ENCODE measurements at places on chromosomes 2 and 18.

GRCh38 chr2:113672326-113672932 lies 45.4 kb downstream of the RABL2A start:
- DNase-seq, result no peak

- no peak for DNase-seq
Observed at GRCh38 chr2:138274421-138275291, 226.9 kb upstream of the SPOPL start.

DNA sequence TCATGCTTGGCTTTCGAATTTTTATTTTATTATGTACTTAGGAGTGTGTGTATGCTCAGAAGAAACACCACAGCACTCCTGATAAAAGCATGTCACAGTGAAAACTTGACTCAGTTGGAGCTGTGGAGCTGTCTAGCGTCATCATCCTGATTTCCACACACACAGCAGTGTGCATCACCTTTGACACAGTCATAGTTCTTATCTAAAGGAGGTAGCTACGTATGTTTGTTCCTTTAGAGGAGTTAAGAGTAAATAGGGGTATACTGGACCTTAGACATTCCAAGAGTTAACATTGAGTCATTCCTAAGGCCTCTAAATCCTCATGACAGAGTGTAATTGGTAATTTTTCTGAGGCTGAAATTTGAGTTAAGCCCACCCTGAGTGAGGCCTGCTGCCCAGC lies 96.9 kb downstream of the PHLPP1 start:
- DNase-seq, result no peak

DNA sequence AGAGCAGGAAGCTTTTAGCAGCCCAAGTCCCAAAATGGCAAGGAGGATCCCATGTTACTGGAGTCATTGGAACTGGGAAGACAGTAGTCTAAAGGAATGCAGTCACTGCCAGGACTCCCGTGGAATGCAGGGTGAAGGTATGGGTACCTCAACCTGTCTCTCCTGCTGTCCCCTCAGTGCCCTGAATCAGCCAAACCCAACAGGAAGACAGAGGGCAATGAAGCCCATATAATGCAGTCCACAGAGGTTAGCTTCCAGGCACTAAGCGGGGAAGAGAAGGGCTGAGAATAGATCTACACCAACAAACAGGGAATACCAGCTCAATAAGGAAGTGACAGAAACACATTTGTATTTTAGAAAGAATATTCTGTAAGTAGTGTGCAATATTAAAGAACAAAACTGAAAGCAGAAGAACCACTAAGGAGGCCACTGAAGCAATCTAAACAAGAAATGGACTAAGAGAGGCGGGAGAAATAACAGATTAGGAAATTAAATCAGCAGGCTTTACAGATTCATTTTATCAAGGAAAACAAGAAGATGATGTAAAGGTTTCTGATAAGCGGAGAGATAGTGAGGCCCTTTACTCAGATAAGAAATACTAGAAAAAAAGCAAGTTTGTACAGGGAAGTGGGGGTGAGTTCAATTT lies 8.3 kb downstream of the NEMP2 start:
- DNase-seq, result no peak

DNA sequence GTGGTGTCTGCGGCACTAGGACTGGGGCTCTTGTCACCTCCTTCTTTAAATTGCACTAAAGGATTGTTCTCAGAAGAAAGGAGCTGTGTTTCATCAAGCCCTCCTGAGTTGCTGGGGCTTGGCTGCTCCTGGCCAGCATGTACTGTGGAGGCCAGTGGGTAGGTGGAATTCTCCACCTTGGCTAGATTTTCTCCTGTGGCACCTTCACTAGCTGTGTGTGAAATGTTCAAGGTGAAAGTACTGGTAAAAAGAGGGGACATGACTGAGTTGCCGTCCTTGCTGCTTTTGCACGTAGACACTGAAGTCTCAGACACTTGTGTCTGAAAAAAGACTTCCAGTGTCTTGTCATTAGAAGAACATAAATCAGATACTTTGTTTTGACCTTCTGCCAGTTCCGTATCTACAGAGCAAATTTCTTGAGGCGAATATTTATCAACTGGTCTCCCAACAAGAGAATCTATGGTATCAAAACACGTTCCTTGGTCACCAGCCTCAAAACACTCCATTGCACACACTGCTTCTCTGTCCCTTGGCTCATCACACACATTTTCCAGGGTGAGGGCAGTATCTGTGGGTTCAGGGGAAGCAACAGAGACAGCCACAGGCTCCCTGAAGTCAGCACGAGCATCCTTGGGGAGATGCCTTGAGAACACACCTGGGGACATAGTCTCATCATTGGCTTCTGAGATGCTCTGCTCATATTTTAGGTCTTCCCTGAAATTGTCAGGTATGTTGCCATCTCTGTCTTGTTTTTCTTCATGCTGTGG lies 91.4 kb downstream of the ALPK2 start:
- DNase-seq, result no peak

- no peak for DNase-seq
Observed at GRCh38 chr2:218720048-218721041, 9.7 kb downstream of the TTLL4 start.

GRCh38 chr2:98140210-98140609 lies 53.2 kb downstream of the VWA3B start:
- no peak for DNase-seq

DNA sequence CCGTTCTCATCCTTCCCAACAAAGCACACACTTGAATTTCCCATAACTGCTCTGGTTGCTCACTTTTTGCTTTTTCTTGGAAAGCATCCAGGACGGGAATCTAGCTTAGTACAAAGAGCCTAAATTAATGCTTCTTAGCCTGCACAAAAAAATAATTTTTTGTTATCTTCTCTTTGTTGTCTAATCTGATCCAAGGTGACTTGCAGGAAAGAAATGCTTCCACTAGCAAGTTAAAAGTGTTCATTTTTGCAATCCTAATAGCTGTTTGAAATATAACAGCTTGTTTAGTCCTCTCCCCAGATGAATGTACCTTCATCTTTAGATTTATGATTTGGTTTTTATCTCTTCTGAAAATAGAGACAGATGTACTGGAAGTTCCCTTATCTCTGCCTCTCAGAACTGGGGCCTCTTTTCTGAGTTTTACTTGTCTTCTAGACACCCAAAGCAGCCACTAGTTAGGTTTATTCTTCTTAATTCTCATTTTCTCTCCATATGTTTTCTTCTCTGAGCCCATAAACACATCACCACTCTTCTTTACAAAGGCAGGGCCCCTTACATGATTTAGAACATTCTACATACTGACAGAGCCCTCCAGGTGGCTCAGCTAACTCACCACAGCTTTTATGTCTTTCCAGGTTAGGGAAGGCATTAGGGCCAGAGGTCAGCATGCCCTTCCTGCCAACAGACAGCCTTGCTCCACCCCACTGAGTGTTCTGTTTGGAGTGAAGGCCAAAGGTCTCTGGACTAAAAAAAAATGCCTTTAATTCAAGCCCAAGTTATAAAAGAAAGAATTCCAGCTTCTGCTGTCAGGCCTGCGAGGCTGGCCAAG lies 74.7 kb upstream of the MAP4K3 start:
- DNase-seq, result no peak

DNA sequence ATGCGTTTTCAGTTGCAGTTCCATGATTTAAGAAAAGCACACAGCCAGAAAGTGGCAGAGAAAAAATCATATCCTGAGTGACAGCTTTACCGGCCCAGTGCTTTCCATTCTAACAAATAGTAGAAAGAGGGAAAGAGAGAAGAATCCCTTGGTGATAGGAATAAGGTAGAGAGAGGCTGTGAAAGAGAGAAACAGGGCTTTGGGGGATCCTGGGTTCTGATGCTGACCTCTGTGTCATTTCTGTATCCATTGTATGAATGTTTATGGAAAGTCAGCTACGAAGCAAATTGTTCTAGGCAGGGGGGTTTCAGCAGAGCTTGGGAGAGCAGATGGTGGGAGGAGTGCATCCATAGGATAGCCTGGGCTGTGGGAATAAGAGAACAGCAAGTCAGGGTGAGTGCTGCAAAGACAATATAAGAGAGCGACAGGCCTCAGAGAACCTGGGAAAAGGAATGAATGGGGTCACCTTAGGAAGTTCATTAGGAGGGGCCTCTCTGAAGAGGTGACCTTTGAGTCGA lies 203.4 kb upstream of the TNP1 start:
- no peak for DNase-seq

- no peak for DNase-seq
Observed at GRCh38 chr18:27130065-27130630, 55.0 kb downstream of the CHST9 start.

DNA sequence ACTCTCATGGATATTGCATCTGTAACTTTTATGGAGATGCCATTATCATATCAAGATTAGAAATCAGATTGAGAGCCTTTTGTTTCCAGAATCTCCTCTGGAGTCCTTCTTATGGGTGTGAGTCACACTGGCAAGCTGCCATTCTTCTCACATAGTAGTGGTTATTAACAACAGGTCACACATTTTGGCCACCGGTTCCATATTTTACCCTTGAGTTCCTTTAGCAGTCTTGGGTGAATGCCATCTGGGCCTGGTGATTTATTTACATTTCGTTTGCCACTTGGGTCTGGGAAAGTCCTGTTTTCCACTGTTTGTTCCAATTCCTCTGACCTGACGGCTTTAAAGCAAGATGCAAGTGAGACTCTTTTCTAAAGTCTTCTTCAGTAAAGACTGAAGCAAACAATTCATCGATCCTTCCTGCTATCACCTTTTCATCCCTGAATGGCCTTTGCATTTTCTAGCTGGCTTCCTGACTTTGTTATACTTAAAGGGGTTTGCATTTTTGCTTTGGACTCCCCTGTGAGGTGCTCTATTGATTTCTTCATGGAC lies 80.5 kb upstream of the CAVIN2 start:
- no peak for DNase-seq

- no peak for DNase-seq
Observed at GRCh38 chr18:76844742-76845477, 22.6 kb downstream of the ZNF236 start.

- DNase-seq, result no peak
Observed at GRCh38 chr2:27227501-27227900, 10.3 kb downstream of the CAD start.

DNA sequence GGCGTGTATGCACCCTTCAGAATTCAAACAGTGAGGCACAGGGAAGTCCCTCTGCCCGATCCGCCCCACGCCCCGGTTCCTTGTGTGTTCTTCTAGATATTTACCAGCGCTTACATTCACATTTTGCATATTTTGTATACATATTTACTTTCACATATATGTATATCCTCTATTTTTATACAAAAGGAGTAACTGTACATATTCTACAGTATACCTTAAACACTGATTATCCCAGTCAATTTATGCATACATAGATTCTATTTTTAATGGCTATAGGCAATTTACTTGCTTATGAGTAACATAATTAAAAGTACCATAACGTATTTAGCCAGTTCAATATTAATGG lies 307 bp upstream of the DUSP11 start:
- DNase-seq, result no peak

DNA sequence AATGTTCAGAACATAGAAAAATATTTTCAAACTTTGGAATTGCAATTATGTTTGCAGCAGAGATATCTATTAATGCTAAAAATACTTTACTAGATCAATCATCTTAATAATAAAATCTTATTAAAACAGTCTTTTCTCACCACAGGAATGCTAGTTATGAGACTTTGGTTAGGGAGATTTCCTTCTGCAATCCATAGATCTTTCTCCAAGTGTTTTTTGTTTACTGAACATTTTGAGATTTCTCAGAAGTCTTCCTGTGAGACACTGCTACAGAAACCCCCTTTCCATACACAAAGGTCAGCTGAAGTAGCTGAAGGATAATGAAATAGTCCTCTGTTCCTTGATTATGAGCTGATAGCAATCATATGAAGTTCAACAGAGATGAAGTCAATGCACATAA lies 59.4 kb upstream of the RAPH1 start:
- DNase-seq, result no peak

DNA sequence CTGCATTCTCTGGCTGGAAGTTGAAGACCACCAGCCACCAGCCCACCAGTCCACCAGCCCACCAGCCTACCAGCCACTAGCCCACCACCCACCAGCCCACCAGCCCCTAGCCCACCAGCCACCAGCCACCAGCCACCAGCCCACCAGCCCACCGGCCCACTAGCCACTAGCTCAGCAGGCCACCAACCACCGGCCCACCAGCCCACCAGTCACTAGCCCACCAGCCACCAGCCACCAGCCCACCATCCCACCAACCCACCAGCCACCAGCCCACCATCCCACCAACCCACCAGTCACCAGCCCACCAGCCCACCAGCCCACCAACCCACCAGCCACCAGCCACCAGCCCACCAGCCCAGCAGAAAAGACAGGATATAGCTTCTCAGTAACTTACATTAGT lies 18.6 kb upstream of the TMEM131 start:
- no peak for DNase-seq

DNA sequence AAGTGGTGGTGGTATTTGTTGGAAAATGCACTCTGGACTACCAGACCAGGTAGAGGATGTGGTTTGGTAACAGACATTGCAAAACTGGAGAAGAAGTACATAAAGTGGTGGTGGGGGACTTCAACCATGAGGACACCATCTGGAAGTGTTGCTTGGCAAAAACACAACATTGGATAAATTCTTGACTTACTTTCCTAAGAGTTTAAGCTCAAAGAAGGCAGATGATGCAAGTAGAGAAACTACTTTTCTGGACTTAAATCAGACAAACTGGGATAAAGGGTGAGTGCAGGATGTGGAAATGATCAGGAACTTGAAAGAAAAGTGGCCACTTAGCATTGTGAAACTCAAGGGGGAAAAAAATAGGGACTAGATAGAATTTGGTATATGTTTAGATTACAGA lies 487.4 kb downstream of the ZEB2 start:
- DNase-seq, result no peak

DNA sequence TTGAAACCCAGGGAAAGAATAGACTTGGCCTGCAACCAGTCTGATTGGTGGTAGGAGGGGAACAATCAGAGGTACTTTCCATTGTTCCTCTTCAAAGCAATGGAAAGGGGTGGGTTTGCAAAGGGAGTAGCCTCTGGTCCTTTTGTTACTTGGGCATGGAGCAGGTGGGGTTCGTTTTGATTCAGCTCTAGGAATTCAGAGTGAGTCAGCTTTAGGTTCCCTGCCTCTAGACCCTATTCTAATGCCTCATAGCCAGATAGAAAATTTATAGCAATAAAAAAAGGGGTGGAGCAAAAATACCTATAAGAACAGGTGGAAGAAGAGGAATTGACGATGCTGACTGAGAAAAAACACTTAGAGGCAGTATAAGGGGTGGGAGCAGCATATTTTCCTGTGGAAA lies 636.4 kb downstream of the PLCL1 start:
- no peak for DNase-seq

Data from stimulated activated CD4-positive, alpha-beta T cell treated with anti-CD3 and anti-CD28 coated beads, Interleukin-4, amount 100 ng/mL, for 1 hour (primary cell).